ENCODE measurements at places on chromosomes 1 and 21.
A peak's percentile ranks its signal among the peaks of the same experiment; 100 is the strongest.

- DNase-seq, result no peak
These were observed 12.8 kb upstream of the CDC42 start for GRCh38 chr1:22039594-22040285.

- no peak for DNase-seq
These were observed 25.1 kb upstream of the CPLANE2 start for GRCh38 chr1:16262067-16262466.

GRCh38 chr1:198201956-198202784 is 45.4 kb downstream of the NEK7 start:
- DNase-seq, result no peak

DNA sequence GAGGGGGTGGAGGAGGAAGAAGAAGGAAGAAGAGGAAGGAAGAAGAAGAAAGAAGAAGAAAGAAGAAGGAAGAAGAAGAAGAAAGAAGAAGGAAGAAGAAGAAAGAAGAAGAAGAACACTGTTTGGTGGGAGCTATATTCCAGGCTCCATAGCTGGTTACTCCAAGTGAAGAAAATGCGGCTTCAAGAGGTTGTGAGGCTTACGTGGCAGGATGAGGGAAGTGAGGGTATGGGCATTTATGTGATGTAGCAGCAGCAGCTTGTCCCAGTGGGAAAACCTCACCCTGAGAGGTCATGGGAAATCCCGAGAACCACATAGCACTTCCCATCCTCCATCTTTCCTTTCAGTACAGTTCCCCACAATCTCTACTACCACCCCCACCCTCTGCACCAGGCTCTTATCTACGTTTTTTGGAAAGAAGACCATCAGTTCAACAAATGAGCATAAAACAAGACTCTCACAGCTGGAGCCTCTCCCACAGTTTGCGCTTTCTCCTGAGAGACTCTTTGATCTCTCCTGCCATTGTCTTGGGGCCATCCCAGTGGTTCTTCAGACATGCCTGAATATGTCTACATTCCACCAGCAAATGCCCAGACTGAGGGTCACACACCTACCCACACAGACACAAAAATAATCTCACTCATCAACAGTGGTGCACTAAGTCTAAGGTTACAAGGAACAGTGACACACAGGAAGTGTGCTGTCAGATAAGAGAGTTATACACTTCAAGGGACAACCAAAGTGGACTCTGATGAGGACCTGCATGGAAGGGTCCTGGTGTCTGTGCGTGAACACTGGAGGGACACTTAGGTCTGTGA is 77.9 kb upstream of the KCNJ15 start:
- no peak for DNase-seq

GRCh38 chr1:212721388-212722247 is 22.0 kb upstream of the BATF3 start:
- peak; percentile 32 for DNase-seq

DNA sequence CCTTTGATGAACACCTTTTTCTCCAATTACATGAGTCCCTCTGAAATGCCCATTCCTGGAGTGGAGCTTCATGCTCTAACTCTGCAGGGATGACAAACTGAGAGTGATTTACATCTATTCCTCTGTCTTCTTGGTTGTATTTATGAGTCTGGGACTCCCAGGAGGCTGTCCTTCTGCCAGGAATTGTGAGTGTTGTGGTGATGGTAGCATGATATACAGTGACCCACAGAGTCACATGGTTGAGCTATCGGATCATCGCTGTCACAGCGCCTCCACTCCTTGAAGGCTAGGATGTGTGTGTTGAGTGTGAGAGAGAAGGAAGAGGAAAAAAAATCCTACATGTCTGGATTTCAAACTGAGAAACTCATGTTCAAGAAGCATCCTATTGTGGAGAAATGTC is 163.4 kb upstream of the CACNA1E start:
- DNase-seq, result no peak

DNA sequence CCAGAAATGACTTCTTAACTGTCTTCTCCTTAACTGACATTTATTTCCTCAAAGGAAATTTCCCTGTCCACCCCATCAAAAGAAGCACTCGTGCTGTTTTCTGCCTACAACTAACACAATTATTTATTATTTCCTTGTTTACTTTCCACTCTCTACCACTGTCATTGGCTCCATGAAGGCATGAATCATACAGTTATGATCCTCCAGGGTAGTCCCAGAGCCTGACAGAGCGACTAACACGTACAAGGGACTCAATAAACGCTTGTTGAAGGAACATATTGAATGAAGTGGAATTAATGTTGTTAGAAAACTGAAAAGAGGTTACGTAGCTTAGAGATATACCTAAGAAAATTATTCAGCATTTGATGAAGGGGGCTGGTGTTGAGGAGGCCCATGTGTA is 20.9 kb downstream of the GREM2 start:
- DNase-seq, result no peak

DNA sequence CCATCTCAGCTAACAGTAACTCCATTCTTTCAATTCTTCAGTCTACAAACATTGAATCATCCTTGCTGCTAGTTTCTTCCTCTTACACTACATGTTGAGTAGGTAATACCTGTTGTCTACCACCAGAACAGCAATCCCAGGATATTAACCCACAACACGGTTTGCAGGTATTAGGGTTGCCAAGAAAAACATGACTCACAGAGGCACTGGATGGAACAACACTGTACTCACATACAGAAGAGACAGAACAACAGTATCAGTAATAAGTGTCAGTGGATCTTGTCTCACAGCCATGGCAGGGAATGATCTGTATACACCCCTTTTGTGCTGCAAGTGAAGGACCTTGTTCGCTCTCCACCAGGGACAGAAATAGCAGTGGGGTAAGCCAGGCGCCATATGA is 212.1 kb downstream of the GPR52 start:
- DNase-seq, result peak; percentile 32

GRCh38 chr1:41362357-41362721 is 1.1 kb downstream of the FOXO6 start:
- DNase-seq, result no peak

GRCh38 chr1:87821335-87821697 is 492.6 kb downstream of the LMO4 start:
- no peak for DNase-seq

GRCh38 chr1:241950390-241950789 is 7.2 kb upstream of the BECN2 start:
- DNase-seq, result no peak

- no peak for DNase-seq
These were observed 15.8 kb upstream of the DIP2A start for GRCh38 chr21:46442938-46443337.

DNA sequence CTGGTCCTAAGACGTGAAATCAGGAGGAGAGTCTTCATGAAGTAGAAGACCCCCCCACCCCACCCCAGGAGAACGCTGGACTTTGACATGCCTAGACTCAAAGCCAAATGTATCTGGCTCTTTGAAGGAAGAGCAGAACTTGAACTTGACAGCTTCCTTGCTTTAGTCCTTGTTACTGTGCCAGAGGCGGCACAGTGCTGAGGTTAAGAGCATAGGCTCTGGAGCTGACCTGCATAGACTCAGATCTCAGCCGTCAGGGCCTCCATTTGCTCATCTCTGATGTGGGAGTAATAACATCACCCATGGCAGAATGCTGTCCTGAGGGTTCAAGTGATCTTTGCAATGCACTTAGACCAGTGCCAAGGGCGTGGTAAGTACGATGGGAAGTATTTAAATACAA is 39.0 kb downstream of the COL6A1 start:
- no peak for DNase-seq

DNA sequence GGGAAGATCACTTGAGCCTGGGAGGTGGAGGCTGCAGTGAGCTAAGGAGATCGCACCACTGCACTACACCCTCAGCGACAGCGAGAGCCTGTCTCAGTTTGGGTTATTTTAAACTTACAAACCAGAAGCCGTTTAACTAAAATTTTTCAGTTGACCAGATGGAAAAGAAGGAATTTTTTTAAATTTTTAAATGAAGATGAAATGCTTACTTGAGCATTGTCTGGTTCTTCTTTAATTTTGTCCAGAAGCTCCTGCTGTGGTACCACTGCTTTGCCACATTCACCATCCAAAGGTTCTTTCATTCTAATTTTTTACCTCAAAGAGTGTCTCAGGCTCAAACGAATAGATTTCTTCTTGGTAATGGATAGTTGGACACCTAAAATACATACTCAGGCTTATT is 1.4 kb downstream of the ZMYM6 start:
- no peak for DNase-seq

DNA sequence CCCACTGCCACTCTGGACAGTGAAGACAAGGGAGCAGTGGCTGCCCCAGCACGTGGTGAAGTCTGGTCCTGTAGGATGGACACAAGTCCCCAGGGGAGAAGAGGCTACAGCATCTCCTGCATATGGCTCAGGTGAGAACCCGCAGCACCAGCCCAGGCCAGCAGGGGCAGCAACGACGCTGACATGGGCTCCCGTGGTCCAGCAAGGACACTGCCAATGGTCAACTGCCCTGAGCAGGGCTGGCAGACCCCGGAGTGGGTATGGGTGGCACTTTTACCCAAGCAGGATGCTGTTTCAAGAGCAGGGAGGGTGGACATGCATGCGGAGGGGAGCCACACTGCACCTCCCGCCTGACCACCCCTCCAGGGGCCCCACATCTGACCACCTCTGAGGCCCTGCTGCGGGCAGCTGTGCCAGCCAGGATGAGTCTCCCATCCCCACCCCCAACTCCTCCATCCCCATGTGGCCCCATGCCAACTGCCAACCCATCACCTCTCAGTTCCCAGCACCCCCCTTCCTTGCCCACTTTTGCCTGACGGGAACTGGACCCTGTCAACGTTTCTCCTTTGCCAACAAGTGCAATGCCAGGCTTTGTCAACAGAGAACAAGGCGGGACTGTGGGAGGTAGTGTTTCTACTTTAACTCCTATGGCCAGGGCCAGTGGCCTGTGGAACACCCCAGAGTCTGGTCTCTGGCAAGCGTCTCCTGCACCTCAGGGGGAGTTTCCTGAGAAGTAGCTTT is 8.6 kb downstream of the MORN1 start:
- DNase-seq, result no peak

DNA sequence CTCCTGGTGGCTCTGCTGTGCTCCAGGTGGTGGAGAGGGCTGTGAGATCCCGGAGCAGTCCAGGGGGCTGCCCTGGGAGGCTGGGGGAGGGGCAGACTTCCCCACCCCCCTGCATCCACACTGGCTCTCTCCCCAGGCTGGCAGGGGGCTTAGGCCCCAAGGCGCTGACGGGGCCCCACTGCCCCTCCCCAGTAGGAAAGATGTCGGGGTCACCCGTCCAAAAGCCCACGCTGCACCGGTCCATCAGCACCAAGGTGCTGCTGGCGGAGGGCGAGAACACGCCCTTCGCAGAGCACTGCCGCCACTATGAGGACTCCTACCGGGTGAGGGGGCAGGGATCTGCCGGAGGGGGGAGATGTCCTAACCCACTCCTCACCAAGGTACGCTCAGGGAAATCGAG is 5.8 kb downstream of the RNF207 start:
- DNase-seq, result no peak

DNA sequence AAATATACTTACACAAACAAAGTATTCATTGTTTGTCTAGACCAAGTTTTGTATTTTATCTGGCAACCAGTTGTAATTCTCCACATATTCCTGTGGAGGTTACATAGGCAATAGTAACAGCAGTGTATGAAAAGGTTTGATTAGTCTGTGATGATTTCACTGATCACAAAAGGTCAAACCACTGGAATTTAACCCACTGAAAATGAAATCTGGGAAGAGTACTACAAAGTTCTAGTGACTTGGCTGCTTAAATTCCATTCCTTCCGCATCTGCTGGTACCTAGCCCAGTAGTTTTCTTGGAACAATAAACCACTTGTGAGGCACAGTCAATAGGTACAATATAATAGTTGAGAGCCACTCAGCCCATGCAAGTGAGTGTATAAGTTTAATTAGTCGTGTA is 205.4 kb downstream of the NFIA start:
- peak; percentile 86 for DNase-seq

DNA sequence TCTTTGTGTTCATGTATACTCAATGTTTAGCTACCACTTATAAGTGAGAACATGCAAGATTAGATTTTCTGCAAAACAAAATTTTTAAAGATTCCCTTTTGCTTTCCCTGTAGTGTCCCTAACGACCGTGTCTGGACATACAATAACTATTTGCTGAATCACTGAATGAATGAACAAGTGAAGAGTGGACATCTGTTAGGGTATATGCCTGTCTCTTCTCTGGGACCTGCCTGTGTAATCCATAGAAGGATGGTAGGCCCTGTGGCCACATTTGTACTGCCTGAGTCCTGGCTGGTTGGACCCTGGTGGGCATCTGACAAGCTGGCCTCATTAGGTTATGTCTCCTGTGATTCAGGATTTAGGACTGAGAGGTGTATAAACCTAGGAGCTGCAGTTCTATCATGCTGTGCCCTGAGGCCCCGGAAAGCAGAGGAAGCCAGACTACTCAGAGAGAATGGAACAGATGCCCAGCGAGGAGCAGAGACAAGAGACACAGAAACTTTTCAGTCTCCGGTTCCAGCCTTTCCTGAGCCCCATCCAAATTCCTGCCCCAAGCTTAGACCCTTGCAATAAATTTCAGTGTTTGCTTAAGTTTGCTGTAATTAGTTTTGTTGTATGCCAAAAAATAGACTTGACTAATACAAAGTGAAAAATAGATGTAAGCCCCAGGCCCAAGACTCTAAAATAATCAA is 7.5 kb upstream of the NCF2 start:
- no peak for DNase-seq

DNA sequence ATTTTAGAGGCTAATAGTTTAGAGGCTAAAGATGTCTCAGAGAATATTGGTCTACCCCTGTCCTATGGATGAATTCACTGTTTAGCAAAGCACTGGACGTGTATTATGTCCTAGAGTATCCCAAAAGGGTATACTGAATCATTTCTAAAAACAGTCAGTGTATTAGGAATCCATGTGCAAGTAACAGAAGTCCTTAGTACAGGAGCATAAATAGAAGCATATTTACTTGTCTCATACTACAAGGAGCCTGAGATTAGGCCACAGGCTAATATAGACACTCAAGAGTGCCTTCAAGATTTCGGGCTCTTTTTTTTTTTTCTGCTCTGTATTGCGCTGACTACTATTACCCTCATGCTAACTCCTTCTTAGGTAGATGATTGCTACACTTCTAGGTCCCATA is 518.9 kb downstream of the USP25 start:
- no peak for DNase-seq

DNA sequence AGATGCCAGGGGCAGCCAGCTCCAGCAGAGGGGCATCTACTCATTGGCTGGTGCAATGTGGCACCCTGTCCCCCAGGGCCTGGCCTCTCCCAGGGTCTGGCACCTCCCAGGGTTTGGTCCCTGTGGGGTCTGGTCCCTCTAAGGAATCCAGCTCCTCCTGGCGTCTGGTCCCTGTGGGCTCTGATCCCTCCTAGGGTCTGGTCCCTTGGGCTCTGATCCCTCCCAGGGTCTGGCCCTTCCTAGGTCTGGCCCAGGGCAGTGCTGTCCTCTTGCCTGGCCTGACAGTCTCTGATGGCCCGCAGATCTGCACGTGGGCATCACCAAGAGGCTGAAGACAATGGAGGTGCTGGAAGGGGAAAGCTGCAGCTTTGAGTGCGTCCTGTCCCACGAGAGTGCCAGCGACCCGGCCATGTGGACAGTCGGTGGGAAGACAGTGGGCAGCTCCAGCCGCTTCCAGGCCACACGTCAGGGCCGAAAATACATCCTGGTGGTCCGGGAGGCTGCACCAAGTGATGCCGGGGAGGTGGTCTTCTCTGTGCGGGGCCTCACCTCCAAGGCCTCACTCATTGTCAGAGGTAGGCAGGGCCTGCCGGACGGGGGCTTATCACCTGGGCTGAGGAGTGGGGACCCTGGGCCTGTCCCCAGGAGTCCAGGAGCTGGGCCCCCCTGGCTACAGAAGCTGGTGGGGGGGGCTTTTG is 73.9 kb downstream of the OBSCN start:
- no peak for DNase-seq
